ENCODE measurements at places on chromosomes 5 and 9. TPM values are rescaled to one million over a fixed set of nuclear protein-coding genes. Genes with fewer than 3 reads are reported as not detected.

BTNL8 gene
- total RNA-seq = not detected

RASGRF2 gene
- total RNA-seq = 2.4 TPM

PRDM9 gene
- not detected for total RNA-seq

SPATA31E1 gene
- total RNA-seq = not detected

KCNIP1 gene
- not detected for total RNA-seq

TICAM2 gene
- total RNA-seq = 1.4 TPM

BTNL3 gene
- total RNA-seq = not detected

SPEF2 gene
- total RNA-seq = 1.3 TPM

Measured in A549 treated with DMSO at 1 μM for 4 hours (cell line).